Esophagus muscularis mucosa (tissue), 4 donors: ENCODE measurements at places on chromosomes 11 and 22. TPM values are rescaled to one million over a fixed set of nuclear protein-coding genes. Genes with fewer than 3 reads are reported as not detected.

- DNase-seq: no peak
Measured at GRCh38 chr11:27040302-27041115, at the start of gene BBOX1. Gene BBOX1, plus strand, starts transcription at chr11:27040815. Its CDS starts 14,616 bp downstream, at chr11:27055431.

GRCh38 chr11:36929401-36929800 is 331.4 kb upstream of the RAG2 start:
- DNase-seq: no peak

DNA sequence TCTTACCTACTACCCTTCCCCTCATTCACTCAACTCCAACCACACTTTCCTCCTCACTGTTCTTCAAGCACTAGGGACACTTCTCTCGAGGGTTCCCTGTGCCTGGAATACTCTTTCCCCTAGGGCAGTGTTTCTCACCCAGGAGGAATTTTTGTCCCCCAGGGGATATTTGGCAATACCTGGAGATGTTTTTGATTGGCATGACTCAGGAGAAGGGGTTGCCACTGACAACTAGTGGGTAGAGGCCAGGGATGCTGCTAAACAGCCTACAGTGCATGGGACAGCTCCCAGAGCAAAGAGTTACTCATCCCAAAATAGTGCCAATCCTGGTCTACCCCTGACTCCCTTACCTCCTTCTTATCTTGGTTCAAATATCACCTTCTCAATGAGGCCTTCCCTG is 40.0 kb downstream of the BTG4 start:
- DNase-seq: no peak

Gene FOLH1
- 0.83 TPM for total RNA-seq

Gene EWSR1
- 195 TPM for total RNA-seq
